ENCODE measurements at places on chromosomes 6 and 20. TPM values are rescaled to one million over a fixed set of nuclear protein-coding genes. Genes with fewer than 3 reads are reported as not detected.

DHX35 gene
- total RNA-seq = 11.1 TPM

RIPPLY2 gene
- not detected for total RNA-seq

ANKRD66 gene
- not detected for total RNA-seq

SFTA2 gene
- not detected for total RNA-seq

COX4I2 gene
- 29.4 TPM for total RNA-seq

GRIK2 gene
- 6.7 TPM for total RNA-seq

BPIFA1 gene
- not detected for total RNA-seq

TRIM15 gene
- not detected for total RNA-seq

DNA sequence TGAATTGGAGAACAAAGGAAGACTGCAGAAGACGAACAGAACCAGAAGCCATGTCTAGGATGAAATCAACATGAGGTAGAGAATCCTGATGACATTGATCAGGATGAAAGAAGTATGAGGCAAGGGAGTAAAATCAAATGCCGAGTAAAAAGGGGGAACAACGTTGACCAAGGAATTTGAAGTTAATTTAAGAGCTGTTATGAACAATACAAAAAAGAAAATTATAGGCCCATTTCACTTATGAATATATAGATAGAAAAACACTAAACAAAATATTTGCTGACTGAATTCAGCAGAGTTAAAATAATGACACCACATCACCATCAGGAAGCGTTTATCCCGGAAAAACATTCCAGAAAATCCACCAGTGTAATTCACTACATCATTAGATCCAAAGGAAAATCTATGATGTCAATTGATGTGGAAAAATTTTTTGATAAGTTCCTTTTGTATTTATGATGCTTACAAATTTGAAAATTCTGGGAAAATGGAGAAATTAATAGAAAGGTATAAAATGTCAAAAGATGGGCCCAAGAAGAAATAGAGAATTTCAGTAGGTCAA, 8.1 kb upstream of the CCN5 start:
- DNase-seq = no peak

DNA sequence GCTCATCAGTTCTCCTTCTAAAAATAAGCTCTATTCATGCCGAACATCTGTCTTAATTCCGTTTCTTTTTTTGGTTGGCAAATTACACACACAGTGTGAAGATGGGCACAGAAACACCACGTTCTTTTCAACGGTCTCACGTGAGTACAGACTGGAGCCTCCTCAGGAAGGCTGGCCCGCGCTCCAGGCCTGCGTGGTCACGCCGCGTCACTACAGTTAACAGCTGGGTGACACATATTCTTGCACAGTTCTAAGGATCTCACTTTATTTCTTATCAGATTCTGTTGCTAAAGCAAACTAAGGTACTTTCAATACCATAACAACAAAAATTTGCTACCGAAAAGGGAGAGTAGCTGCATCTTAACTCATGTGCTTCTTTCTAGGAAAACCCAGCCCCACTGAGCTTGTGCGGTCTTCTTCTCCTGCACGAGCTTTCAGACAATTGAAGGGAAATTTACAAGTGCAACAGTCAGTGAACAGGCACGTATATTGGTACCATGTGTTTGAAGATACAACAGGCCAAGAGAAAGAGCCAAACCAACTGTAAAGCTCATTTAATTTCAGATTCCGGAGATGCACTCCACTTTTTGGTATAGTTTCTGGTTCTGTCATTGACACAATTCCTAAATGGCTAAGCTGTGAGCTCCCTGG, 55.6 kb upstream of the MPC1 start:
- DNase-seq = no peak

DNA sequence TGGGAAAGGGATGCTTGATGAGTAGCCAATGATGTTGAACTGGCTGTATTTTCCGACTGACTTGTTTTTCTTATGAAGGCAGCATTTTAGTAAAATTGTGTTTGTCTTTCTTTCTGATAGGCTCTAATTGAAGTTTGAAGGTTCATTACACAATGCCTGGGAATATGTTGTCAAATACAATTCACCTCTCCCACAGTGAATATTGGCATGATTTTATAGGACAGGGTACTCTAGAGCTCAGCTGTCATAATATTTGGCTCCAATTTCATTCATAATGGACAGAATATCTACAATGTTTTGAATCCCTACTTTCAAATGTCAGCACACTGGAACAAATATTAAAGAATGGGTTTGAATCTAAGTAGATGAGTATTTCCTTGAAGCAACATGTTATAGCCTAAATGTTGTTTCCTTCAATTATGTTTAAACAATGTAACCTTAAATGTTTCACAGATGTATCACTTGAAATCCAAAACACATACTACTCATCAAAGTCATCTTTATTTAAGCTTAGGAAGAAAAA, 81.4 kb downstream of the LAMA2 start:
- DNase-seq = no peak

GRCh38 chr20:822651-823573, 10.6 kb upstream of the FAM110A start:
- DNase-seq = no peak

GRCh38 chr20:20903773-20904500, 191.5 kb upstream of the RALGAPA2 start:
- no peak for DNase-seq

GRCh38 chr6:156021746-156022396, 566.2 kb upstream of the NOX3 start:
- no peak for DNase-seq

DNA sequence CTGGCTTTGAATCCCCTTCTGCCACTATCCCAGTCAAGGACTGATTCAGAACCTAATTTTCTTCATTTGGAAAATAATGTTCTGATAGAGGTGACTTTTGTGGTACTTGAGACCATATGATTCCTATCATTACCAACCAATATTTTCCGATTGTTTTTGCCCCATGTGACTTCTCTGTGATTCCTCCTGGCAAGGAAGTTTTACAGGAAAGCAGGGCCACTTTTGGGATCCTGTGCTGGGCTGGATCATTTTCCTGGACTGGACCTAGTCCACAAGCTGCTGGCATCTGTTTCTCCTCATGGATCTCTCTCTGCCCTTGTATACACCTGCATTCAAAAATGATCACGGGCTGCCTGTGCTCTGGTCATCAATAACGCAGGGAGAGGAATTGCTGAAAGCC, 13.9 kb upstream of the SNHG17 start:
- no peak for DNase-seq

DNA sequence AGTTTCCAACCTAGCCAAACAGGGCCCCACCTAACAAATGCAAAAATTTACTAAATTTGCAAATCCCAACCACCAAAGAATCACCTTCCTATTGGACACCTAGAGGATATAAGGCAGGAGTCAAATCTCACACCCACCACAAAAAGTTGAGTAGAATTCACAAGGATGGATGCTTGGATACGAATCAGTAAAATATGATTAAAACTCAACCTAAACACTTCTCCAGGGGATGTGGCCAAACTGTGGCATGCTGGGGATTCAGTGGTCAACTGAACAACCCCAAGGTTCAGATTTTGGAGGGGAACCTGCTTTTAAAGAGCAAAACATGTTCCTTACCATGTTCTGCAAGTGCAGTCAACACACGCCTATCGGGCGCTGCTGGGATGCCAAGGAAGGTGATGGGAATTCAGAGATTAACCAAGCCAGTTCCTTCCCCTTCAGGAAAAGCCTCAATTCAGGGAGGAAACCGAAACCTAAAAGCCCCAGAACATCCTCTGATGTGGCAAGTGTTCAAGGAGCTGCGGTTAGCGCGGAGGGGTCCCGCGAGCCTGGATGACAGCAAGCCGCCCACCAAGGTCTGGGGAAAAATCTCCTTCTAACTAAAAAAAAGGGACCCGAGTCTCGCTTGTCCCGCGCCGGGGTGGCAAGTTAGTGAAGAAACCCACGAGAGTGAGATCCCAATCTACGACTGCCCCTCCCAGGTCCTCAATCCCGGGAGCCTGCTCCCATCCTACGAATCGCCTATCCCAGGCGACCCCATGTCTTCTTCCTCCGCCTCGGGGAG, 902 bp downstream of the SAMHD1 start:
- DNase-seq = peak; percentile 35

GRCh38 chr6:87918461-87918941, 129.1 kb upstream of the SPACA1 start:
- no peak for DNase-seq

GRCh38 chr6:106746652-106747051, 117.3 kb downstream of the QRSL1 start:
- no peak for DNase-seq

DNA sequence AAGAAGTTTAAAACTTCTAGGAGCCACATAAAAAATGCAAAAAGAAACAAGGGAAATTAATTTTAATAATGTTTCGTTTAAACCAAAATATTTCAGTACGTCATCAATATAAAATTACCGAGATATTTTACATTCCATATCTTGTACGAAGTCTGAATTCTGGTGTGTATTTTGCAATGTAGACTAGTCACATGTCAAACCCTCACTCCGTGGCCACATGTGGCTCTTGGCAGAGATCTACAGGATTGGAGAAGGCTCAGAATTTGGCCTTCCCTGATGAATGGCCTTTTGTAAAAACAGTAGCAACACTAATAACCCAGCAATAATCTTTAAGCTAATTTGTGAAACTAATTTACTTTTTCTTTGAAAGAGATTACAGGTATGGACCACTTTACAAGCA, 217.1 kb downstream of the PRL start:
- DNase-seq = no peak
